Bone marrow (tissue), 2 donors: ENCODE measurements at places on chromosomes 1 and 21.

DNA sequence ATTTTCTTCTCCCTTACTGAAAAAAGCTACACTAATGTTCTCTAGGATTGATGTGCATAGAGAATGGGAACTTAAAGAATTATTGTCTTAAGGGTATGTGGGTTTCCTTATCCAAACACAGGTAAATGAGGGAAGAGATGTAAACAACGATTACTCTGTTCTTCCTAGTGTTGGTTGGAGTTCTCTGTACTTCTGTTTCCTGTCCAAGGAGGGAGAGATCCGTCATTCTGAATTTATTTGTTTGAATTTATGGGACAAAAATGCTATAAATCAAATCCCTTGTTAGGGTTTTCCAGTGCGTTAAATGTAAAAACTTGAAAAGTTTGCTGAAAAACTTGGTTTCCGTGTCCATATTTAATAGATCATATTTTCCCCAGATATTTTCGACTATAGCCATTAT is 29.6 kb downstream of the LAMC1 start:
- no peak for DNase-seq

DNA sequence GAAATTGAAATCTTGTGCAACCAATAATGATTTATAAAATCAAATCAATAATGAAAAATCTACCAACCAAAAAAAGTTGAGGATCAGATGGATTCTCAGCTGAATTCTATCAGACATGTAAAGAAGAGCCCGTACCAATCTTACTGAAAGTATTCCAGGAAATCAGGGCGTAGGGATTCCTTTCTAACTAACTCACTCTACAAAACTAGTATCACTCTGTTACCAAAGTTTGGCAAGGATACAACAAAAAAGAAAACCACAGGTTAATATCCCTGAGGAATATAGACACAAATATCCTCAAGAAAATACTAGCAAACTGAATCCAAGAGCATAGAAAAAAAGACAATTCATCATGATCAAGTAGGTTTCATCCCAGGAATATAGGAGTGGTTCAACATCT is 52.8 kb upstream of the ADGRL4 start:
- no peak for DNase-seq

GRCh38 chr1:222557148-222557547 is 9.2 kb upstream of the HHIPL2 start:
- DNase-seq, result no peak

GRCh38 chr1:203127666-203128430 is at the start of gene ADORA1:
TSS of gene ADORA1 (plus strand) at chr1:203127726. CDS start at chr1:203128842, 1,116 bp downstream.
- no peak for DNase-seq

DNA sequence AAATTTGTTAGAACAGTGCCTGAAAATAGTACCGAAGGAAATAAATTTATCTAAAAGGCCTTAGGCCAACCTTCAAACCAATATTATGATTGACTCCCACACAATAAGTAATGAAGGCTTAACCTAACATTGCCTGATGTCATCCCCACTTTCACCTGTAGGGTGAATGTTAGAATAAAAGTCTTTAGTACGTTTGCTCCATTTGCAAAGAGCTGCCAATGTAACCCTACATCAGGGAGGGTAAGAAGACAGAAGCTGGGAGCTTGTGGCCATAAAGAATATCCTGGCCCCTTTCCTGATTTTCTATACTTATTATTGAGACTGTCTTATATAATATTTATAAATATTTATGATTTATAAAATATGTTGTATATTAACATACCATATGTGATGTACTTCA is 661.8 kb upstream of the CXADR start:
- DNase-seq, result no peak

DNA sequence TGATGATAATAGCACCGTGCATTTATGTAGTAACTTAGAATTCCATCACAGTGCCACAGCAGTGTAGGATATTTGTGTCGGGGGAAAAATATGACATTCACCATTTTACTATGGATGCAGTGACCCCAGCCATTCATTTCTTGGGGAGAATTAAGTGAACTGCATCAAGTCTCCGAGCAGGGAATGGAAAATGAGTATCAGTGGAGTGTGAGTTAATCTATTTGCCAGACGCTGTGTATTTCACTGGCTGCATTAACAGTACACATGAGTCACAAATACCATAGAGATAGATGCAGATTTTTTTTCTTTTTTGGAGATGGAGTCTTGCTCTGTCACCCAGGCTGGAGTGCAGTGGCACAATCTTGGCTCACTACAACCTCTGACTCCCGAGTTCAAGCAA is 33.8 kb upstream of the SLC45A1 start:
- DNase-seq, result no peak

GRCh38 chr1:200354243-200354642 is 55.6 kb downstream of the ZNF281 start:
- DNase-seq, result no peak

GRCh38 chr1:247415423-247416361 is at the start of gene NLRP3:
TSS of gene NLRP3 (plus strand) at chr1:247416173. CDS start at chr1:247418801, 2,628 bp downstream.
- peak; percentile 75 for DNase-seq

DNA sequence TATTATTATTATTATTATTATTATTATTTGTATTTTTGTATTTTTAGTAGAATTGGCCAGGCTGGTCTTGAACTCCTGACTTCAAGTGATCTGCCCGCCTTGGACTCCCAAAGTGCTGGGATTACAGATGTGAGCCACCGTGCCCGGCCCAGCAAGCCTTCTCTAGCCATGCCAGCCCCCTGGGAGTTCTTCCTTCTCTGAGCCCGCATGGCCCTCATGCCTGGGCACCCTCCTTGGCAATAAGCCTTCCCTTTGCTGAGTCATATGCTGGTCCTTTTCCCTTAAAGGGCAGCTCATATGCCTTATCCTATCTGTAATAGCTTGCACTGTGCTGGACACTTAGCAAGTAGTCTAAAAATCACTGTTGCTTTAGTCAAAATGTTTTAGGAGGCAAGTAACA is 8.5 kb upstream of the NBL1 start:
- DNase-seq, result no peak

DNA sequence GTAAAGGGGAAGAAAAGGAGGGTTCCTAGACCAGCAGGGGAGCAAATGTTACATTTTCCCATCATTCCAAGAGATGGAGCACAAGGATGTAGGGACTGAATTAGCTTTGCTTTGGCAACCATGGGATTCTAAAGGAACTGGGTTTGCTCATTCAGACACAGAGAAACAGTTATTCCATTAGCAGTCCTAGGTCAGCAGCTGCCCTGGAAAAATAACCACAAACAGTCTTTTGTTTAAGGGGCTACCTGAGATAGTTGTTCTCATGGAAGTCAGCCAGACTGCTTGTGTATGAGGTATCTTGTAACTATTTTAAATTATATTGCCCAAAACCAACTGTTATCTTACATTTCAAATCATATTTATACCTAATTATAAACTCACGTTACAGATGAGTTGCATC is 58.4 kb upstream of the VCAM1 start:
- DNase-seq, result no peak

DNA sequence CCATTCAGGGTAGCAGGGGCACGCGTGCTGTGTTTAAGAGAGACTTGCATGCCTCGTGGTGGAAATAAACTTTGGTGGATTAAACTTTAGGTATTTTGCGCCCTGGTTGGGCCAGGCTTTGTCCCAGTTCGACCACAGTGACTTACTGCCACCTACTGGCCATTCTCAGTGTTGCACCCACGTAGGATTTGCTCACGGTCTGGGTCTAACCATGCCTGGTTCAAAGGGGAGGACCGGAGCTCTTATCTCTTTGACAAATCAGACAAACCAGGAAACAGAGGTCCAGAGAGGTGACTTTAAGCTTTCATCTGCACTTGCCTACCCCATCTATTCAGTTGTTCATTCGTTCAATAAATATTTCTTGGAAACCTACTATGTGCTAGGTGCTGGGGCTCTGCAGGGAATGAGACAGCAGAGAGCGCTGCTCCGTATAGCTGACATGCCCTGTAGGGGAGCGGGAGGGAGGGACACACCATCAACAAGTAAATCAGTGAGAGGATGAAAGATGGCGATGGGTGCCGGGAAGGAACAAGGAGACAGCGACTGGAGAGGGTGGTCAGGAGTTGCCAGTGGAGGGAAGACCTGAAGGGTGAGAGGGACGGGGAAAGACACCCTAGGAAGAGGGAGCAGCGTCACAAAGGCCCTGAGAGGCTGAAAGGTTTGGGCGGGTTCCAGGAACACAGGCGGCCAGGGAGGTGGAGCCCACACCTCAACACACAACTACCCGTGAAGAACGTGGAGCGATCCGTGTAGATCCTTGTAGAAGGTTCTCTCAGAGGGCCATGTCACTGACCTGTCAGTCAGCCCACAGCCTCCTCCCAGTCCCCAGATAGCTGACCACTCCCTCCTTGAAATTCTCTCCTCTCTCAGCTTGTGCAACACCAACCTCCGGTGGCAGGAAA is 27.2 kb upstream of the TINAGL1 start:
- DNase-seq, result peak; percentile 70

GRCh38 chr1:93471911-93472310 is 24.0 kb downstream of the FNBP1L start:
- no peak for DNase-seq

DNA sequence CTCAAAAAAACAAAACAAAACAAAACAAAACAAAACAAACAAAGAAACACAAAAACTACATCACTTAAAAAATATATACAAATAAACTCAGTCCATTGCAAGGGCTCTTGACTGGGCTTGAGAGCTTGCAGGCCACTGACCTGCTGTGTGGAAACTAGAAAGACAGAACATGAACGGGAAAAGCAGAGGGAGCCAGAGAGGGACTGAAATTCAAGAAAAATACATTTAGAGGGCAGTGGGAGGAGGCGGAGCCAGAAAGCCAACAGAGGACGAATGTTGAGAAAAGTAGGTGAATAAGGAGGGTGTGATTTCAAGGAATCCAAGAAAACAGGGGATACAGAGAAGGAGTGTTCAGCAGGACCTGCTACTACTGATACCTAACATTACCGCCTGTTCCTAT is 41.4 kb upstream of the PLA2G2C start:
- no peak for DNase-seq
